ENCODE measurements at places on chromosomes 12 and 14. TPM values are rescaled to one million over a fixed set of nuclear protein-coding genes. Genes with fewer than 3 reads are reported as not detected.

The SIX4 gene
- 1.9 TPM for total RNA-seq

DNA sequence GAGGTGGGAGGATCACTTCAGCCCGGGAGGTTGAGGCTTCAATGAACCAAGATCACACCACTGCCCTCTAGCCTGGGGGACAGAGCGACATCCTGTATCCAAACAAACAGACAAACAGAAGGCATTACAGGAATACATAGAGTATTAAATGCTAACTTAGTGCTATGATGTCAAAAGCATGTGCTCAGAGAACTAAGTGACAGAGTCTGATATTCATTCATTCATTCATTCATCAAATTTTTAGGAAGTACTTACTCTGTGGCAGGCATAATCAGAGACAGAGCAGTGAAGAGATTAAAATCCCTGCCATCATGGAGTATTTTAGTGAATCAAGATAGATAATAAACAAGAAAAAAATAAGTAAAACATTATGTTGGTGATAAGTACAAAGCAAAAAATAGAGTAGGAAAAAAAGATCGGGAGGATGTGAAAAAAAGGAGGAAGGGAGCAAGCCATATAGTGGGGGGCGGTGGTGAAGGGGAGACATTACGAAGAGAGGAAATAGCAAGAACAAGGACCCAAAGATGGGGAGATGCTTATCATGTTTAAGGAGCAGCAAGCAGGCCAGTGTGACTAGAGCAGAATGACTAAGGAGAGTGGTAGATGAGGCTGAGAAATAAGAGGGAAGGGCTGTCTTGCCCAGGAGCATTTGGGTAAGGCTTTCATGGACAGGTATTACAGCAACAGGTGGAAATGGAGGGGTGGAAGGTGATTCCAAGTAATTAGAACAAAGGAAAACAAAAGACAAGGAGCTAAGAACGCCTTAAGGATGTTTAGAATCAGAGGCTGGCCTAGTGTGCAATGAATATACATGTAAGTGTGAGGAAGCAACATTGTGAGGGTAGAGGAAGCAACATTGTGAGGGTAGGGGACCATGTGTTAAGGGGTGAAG, 2.8 kb downstream of the MAP4K5 start:
- no peak for DNase-seq

The VWF gene
- 350 TPM for total RNA-seq

DNA sequence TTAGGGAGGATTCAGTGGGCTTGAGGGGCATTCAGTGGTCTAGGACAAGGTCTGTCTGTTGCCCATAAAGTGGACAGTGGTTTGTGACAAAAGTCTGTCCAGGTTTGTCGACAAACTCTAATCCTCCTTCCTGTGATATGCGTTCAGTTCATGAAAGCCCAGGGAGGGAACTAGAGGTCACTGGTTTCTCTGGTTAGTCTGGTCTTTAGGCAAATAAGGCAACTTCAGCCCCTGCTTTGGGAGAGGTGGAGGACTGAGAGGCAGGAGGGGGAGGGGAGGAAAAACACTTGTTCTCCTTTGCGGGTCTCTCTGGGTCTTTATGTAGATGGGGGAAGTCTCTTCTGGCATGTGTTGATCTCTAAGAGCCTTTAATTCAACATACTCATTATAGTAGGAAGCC, 235.1 kb upstream of the PWP1 start:
- DNase-seq, result no peak

DNA sequence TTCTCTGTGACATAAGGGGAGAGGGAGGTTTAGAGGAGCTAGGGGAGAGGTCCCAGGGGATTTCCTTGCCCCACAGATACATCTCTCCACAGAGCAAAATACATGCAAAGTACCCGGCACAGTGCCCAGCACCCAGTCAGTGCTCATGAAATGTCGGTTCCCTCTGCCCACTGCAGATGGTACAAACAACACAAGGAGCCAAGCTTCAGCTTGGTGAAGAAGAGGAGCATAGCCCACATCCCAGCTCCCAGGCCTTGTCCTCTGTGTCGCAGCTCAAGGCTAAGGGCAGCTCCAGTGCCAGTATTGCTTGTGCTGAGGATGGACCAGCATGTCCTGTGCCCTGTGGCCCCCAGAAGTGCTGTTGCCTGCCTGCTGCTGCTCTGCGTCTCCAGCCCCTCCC, 35.0 kb upstream of the FKBP4 start:
- no peak for DNase-seq
